ENCODE measurements at places on chromosomes 6 and 20. TPM values are rescaled to one million over a fixed set of nuclear protein-coding genes. Genes with fewer than 3 reads are reported as not detected.

DNA sequence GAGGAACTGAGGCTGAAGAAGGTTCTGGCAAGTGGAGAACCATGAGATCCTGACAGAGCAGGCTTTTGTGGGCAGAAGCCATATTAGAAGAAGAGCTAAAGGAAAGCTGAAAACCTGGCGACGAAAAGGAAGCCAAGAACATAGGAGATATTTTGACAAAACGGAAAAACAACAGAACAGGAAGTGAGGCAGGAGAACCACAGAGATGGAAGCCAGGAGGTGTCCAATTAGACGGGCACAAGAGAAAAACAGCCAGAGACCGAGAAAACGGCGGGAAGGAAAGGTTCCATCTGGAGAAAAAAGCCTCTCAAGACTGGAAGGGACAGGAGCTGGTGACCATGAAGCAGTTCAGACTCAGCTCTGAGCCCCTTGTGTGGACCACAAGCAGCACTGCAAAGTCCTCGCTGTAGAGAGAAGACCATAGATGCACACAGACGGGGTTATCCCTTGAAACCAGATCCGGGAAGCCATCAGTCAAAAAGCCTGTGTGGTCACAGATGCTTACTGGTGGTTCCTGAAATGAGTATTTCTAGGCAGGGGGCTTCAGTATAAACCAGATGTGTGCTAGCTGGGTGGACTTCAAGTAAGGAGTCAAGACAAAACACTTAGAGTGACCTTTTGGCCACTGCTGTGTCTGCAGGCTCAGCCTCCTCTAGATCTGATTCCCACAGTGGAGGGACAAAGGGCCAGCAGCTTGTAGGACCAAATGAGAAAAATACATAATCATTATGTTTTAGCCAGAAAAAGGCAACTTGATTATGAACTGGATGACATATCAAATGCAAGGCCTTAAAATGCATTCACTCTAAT, 30.7 kb downstream of the SSR1 start:
- DNase-seq: no peak

Gene COX4I2
- total RNA-seq: not detected

GRCh38 chr6:166958926-166959861, 2.8 kb upstream of the RNASET2 start:
- no peak for DNase-seq

DNA sequence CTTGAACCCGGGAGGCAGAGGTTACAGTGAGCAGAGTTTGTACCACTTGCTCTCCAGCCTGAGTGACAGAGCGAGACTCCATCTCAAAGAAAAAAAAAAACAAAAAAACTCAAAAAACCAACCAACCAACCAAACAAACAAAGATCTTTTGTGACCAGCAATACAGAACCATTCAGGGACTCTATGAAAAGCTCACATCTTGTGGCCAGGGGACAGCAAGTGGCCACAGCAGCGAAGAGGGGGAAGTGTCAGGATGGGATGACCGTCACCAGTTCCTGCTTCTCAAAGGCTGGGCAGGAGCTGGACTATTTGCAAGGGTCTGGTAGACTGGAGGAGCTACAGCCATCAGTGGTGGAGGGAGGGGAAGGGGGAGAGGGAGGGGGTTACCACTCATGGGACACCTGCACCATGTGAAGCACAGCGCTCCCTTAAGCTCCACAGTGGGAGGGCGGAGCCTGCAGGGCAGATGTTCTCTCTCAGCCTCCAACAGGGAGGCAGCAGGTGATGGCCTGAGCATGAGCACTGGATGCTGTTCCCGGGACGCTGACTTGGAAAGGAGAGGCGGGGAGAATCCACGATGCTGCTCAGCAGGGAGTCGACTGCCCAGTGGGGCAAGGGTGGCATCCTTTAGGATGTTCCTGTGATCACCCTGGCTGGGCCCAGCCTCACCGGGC, 19.7 kb upstream of the ULBP3 start:
- no peak for DNase-seq

Gene PTGIS
- total RNA-seq: 30.3 TPM

- DNase-seq: no peak
Observed at GRCh38 chr6:41371461-41371991, 36.1 kb downstream of the NCR2 start.

Gene ACOT13
- total RNA-seq: 79.2 TPM

Gene CHRNA4
- not detected for total RNA-seq

Gene TRIM15
- total RNA-seq: not detected

- peak; percentile 74 for DNase-seq
Observed at GRCh38 chr20:11229772-11230171, 556.0 kb upstream of the JAG1 start.

DNA sequence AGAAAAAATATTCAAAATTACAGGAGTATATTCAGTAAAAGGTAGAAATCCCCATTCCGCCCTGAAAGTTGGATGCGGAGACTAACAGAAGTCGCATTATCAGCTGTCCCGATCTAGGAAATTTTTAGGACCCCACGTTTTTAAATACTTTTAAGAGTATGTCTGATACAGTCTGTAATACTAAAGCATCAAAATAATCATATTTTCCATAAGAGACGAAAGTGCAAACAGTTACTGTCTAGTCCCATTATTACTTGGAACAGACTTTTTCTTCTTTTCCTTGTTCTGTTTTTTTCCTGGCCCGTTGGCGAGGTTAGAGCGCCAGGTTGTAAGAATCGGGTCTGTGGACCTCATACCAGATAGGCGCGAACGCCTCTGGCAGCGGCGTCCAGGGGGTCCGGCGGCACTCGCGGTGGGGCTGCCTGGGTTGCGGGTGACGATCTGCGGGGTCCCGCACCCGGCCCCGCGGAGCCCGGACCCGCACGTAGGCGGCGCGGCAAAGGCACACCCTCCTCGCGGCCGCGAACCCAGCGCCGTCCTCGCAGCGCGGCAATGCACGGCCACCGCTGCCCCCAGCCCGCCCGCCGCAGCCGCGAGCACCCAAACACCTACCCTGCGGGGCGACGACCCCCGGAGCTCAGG, 460 bp downstream of the PLAGL1 start:
- DNase-seq: no peak

- DNase-seq: no peak
Observed at GRCh38 chr6:103895136-103895535, 964.6 kb downstream of the HACE1 start.

GRCh38 chr20:23228912-23229311, 121.7 kb upstream of the NXT1 start:
- no peak for DNase-seq

DNA sequence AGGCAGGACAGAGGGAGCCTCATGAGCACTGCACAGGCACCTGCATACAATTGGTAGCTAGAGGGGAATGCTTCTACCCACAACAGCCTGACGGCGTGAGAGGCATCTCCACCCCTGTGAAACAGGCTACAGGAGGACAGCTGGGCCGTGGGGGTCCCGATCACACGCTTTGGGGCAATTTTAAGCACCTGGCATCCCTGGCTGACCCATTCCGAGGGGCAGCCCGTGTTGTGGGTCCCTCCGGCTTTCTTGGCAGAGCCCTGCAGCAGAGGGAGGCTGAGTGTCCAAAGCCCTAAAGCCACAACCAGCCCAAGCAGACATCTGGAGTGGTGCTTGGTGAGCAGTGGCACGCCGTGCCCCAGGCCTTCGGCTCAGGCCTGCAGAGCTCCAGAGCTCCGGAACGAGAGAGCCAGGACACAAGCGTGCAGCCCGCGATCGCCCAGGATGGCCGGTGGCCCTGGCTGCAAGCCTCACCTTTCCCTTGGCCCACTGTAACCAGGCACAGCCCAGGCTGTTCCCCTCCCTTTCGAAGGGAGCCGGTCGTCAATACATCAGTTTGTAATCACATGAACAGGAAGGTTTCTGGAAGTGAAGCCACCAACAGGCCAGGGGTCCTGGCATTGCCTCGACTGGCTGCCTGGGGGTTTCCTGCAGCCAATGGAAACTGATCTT, 81.4 kb downstream of the DLL1 start:
- no peak for DNase-seq

GRCh38 chr20:44187054-44187771, at the start of gene JPH2:
JPH2 (minus strand) TSS chr20:44187188; CDS start chr20:44186705, 483 bp downstream.
- peak; percentile 94 for DNase-seq

Gene SERPINB1
- total RNA-seq: 82.3 TPM

GRCh38 chr6:55866128-55866527, 9.3 kb downstream of the BMP5 start:
- peak; percentile 77 for DNase-seq

DNA sequence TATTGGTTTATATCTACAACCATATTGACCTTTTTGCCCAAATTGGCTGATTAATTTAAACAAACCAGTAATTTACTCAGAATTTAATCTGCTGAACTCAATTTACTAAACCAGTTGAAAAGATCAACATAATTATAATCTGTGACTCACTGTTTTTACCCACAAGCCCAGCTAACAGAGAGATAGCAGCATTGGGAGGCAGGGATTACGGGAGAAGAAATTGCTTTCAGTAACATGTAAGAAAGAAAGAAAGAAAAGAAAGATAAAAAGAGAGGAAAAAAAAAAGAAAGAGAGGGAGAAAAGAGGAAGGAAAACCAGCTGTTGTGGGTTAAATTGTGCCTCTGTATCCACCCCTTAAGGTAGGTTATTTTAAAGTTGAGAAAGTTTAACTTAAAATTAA, 13.3 kb upstream of the RHAG start:
- DNase-seq: no peak

Gene ADAT2
- 5.5 TPM for total RNA-seq

DNA sequence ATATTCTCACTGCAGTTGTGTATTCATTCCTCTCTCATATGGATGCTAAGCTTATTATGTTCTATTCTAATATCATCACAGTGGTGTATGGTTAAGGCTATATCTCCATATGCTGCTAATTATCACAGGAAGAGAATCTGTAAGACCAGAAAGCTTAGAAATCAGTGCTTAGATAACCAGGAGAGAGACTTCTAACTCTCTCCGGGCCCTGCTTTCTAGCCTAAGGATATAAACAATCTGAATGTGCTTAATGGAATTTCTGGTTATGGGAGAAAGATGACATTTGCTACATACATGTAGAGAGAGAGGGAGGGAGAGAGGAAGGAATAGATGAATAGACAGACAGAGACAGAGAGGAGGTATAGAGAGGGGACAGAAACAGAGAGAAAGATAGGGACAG, 1231.3 kb downstream of the EPHA7 start:
- no peak for DNase-seq

Gene TRMT6
- 16.2 TPM for total RNA-seq

GRCh38 chr20:40703975-40704530, 15.0 kb upstream of the MAFB start:
- DNase-seq: no peak

Gene PRR18
- total RNA-seq: not detected

GRCh38 chr6:27547157-27548075, 74.5 kb upstream of the ZNF184 start:
- DNase-seq: peak; percentile 46

- no peak for DNase-seq
Observed at GRCh38 chr6:163759542-163759941, 345.0 kb downstream of the QKI start.

Gene GMPR
- total RNA-seq: 2.0 TPM

DNA sequence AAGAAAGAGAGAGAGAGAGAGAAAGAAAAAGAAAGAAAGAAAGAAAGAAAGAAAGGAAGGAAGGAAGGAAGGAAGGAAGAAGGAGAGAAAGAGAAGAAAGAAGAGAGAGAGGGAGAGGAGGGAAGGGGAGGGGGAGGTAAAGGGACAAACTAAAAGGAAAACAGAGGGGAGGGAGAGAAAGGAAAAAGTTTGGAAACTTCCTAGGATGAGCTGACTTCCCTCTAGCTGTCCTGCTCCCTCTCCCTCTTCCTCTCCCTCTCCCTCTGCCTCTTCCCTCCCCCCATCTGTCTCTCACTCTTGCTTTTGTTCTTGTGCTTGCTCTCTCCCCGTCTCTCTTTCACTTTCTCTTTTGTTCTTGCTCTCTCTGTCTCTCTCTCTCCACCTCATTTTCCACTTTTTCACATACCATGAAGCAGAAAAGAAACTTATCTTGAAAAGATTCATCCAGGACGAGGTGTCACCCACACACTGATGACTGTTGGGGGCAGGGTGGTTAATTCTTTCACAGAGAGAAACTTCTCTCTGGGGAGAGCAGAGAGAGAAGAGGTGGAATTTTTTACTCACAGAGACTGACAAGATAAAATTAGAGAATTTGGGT, 56.4 kb upstream of the DUSP22 start:
- DNase-seq: no peak

DNA sequence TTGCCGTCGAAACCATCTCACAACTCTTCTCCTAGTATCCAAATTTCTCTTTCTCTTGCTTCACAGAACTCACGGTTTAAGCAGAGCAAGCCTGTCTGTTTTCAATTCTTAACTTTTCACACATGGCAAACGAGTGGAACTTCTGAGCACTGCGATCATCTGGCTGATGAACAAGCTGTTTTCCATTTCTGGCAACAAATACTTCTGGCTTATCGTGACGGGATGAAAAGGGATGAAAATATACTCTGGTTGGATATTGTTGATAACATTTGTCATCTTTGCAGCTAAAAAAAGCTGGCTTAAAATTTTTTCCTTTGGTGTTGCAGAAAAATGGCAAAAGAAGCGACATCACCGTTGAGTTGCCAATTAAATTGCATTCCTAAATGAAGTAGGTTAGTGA, 515.2 kb upstream of the JARID2 start:
- DNase-seq: no peak

Gene TTLL9
- 1.8 TPM for total RNA-seq

GRCh38 chr20:45987108-45987780, 15.2 kb upstream of the ZNF335 start:
- DNase-seq: peak; percentile 60

DNA sequence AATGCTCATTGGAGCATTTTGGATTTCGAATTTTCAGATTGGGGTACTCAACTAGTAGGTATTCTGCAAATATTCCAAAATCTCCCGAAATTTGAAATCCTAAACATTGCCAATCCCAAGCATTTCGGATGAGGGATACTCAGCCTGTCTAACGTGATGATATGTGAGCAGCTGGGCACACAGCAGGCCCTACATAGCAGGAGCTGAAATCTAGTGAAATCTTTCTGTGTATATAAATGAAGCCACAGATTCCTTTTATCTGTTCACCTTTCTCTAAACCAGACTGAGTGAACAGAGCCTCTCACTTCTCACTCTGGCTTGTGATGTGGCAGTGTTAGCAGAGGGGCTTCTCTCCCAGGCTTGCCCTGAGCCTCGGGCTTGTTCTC, 17.8 kb downstream of the STX16 start:
- DNase-seq: no peak

Gene DBNDD2
- total RNA-seq: 77.1 TPM

Gene IPCEF1
- 0.57 TPM for total RNA-seq

Gene CDSN
- total RNA-seq: 1.0 TPM

Gene XKR7
- total RNA-seq: not detected

GRCh38 chr6:139282684-139283083, 9.1 kb downstream of the TXLNB start:
- no peak for DNase-seq

DNA sequence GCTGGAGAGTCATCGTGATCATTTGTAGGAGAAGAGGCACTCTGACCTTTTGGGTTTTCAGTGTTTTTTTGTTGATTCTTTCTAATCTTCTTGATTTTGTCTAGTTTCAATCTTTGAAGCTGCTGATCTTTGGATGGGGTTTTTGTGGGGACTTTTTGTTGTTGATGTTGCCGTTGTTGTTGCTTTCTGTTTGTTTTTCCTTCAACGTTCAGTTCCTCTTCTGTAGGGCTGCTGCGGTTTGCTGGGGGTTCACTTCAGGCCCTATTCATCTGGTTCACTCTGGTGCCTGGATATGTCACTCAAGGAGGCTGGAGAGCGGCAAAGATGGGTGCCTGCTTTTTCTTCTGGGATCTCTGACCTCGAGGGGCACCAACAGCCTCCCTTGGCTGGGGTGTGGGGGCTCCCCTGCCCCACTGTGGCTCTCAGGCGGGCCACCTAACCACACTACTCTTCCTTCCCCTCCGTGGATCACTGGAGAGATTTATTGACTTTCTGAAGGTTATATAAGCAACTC, 21.5 kb upstream of the TMEM244 start:
- DNase-seq: no peak

Gene SLC29A1
- total RNA-seq: 45.3 TPM
